ENCODE measurements at places on chromosomes 16 and 17.

DNA sequence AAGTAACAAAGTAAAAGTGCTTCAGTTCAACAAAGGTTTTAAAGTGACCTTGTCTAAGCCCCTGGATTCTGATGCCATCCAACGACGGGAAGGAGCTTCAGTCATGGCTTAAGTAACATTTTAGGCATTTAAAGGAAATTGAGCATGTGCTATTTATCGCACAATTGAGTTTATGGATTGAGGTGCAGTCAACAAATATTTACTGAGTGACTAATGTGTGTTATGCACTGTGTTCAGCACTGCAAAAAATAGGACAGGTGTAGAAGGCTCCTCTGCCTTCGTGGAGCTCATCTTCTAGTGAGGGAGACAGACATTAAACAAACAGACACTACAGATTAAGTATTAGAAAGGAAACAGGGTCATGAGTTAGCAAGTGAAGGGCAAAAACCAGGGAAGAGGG, 12.5 kb downstream of the TMIGD1 start:
- DNase-seq, result no peak

DNA sequence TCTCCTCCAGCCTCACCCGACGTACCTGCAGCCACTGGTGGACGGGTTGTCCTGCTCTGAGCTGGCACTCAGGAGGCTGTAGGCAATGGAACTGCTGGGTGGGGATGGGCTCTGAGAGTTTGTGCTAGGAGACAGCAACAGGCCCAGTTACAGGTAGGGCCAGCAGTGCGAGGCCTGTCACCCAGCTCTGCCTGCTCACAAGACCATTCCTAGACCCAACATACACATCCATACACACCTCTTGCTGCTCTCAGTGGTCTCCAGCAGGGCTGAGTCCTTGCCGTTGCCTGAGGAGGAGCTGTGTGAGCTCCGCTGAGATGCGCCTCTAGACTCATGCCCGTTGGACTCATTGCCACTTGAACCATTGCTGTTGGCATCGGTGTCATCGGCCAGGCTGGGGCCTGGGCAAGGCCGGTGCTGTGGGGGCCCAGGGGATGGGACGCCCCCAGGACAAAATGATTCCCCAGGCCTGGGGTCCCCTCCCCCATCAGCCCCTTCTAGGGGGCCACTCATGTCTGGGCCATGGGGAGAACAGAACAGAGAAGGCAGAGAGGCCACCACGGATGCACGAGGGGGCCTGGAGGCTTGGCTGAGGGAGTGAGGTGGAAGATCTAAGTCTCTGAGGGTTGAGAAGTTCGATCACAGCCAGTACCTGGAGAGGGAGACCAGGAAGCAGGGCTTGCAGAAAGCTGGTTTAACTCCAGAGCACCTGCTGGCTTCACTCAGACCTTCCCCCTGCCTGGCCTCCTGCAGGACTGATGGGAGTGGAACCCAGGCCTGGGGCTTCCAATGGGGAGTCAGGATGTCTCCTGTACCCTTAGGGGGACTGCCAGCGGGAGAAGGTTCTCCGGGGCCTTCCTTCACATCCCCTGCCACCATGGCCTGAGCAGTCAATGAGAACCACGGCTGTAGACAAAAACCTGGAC, 1.7 kb downstream of the PER1 start:
- DNase-seq, result no peak

GRCh38 chr17:83181991-83182619, 102.7 kb downstream of the METRNL start:
- DNase-seq, result no peak

DNA sequence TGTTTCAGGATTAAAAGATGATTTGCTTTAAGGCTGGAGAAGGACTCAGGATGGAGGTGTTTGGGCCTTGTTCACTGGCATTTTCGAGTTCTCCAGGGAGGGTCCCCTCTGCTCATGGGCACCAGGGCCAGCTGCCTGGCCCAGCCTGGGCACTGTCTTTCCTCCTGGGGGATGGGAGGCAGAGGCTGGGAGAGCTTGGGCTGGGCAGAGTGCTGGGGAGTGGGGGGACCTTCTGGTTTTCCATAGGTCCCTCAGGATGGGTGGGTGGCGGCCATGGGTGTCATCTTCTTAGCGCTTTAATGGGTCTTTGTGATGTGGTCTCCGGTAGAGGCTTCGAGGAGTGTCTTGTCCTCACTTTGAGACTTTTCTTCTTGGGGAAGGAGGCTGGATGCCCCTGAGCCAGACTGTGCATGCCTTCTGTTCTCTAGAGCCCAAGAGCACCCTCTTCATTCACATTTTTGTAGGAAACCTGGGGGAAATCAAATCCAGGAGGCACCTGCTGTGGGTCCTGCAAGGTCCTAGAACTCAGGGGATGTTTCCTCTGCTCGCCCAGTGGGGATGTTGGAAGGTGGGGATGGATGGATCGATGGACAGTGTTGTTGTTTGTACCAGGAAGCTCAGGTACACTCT, 5.7 kb downstream of the NKD1 start:
- no peak for DNase-seq

DNA sequence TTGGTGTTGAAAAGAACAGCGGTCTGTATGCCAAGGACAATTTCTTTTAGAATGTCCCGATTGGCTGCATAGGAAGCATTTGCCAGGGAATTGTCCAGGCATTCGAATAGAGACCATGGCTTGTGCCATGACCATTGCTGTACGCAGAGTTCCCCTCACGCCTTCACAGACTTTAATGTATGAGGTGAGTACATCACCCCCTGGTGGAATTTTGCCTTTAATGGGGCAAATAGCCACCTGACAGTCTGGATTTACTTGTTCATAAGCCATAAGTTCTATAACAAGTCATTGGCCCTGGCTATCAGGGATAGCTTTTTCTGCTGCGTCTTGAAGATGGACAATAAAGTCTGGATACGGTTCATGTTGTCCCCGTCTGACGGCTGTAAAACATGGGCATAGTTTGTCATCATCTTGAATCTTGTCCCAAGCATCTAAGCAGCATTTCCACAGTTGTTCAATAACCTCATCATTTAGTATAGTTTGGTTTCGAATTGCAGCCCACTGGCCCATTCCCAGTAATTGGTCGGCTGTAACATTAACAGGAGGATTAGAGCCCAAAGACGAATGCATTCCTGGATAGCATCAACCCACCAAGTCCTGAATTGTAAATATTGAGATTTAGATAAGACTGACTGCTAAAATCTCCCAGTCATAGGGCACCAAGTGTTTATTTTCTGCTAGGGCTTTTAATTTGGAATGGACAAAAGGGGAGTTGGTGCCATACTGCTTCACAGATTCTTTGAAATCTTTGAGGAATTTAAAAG, 67.7 kb upstream of the ARL4D start:
- no peak for DNase-seq

- no peak for DNase-seq
Observed at GRCh38 chr17:56009795-56010651, 143.3 kb upstream of the ANKFN1 start.
